ENCODE measurements at places on chromosomes 11 and 22.
A peak's percentile ranks its signal among the peaks of the same experiment; 100 is the strongest.

DNA sequence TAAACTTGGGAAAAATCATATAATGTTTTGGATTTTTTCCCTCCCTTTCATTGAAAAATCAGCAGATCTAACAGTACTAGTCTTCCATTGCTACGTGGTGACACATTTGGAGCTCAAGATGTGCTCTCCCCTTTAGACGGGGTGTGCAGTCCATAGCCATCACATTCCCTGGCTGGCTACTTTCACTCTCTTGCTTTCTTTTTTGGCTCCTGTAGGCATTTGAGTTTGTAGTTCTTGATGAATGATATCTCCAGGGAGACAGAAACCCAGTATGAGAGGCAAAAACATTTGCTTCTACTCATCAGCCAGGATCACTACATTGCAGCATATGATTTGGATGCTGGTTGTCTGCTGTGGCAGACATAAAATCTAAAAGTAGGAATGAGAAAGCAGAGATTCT is 12.1 kb downstream of the CCDC81 start:
- DNase-seq: no peak

GRCh38 chr22:38221908-38222796 is 20.4 kb downstream of the MAFF start:
- no peak for DNase-seq

DNA sequence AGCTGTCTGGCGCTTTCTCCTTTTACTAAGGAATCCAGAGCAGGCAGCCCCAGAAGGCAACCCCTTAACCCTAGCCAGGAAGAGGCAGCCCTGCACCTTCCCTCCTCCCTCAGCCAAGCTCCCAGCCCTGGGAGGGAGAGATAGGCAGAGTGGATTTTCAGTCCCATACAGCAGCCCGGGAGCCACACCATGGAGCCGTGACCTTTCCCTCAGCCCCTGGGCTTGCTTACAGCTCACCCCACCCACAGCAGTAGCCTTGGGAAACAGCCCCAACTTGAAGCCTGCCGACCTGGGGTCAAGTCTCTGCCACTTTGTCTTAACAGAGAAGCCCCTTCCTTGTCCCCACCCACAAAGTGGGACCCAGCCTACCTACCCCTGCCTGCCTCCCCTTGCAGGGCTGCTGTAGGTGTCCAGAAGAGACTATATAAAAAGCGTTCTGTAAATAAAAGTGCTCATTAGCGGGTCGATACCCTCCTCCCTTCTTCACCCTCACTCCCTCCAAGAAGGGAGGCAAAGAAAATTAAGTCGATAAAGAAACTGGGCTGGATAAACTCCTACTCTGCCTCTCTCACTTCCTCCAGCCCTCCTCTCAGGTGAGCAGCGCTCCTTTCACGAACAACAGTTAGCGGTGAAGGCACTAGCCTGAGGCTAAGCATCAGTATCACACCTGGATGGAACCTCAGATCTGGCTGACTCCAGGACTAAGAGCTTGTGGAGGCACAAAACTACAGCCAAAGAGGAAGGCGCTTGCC is 4.2 kb downstream of the TST start:
- no peak for DNase-seq

GRCh38 chr11:81432333-81432732 is 1301.3 kb downstream of the FAM181B start:
- DNase-seq: no peak

GRCh38 chr11:46237248-46238077 is 40.0 kb upstream of the CREB3L1 start:
- peak; percentile 38 for DNase-seq

DNA sequence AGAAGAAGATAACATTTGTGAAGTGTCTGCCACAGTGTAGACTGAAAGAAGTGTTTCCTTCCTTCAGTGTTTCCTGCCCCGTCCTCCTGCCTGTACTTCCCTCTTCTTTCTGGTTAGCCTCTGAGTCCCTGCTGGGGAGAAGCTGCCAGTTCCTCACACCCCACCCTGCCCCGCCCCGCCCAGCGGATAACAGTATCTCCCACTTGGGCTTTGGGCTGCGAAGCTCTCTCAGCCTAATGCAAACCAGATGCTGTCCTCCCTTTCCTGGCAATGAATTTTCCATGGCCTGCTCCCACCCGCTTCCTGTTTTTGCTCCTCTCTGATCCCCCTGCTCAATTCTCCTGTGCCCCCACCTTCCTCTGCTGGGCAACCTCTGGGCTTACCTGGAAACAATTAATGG is 5.2 kb upstream of the RAB3IL1 start:
- no peak for DNase-seq

GRCh38 chr22:41127451-41127850 is 35.1 kb downstream of the EP300 start:
- no peak for DNase-seq

DNA sequence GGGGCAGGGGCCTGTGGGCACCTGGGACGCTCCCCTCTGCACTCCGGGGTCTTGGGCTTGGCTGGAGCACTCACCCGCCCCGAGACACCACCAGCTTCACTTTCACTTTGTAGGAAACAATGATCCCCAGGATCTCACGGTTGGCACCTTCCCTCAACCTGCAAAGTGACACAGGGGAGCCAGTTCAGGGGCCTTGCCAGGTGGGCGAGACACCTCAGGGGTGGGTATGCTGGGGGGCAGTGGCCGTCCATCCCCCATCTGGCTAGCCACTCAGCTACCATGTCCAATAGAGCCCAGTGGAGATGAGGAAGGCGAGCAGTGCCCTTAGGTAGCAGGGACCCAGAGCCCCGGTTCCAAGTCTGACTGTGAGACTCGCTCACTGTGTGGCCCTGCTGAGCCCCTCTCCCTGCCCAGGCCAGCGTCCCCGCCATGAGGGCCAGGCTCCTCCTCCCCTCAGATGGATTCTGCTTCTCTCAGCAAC is 32.3 kb downstream of the TPBGL start:
- DNase-seq: no peak

DNA sequence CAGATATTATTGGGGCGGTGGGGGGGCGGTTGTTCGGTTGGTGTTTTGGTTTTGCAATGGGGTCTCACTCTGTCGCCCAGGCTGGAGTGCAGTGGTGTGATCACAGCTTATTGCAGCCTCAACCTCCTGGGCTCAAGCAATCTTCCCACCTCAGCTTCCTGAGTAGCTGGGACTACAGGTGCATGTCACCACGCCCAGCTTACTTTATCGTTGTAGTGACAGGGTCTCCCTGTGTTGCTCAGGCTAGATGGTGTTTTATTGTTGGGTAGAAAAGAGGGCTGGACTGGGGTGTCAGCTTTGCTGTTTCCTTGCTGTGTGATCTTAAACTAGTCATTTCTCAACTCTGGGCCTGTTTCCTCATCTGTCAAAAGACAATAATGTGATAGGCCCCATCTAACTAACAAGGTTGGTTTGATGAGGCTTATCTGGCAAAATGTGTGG is 17.5 kb upstream of the MYH9 start:
- DNase-seq: no peak

- DNase-seq: no peak
Observed at GRCh38 chr11:119023741-119024140, 5.2 kb downstream of the TRAPPC4 start.

GRCh38 chr11:86805873-86806310 is 5.5 kb downstream of the PRSS23 start:
- no peak for DNase-seq

GRCh38 chr22:48592931-48593330 is 1234.7 kb downstream of the BRD1 start:
- DNase-seq: no peak

DNA sequence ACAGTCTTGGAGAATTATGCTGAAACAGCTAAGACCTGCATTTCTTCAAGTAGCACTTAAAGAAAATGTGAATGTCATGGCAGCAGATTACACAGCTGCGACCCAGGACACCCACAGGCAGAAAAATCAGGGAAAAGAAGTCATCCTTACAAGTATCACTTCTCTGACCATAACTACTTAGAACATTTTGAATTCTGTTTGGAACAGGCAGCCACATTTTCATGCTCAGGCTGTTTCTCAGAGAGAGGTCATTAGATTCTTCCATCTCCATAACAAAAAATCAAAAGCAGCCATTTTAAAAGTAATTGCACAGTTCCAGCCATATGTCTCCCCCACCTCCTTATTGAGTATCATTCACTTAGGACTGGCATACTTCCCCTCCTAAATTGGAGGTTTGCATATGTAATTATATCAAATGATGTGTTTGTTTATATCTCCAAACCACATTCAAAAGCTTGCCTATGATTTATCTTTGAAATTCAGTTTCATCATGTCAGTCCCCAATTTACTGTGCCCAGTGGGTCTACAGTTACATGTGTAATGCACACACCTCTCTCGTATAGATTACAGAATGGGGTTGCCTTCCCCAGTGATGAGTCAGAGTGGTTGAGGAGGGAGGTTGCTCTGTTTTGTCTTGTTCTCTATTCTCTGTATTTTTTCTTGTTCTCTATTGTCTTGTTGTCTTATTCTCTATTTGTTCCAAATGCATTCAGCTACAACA is 276.5 kb upstream of the MTNR1B start:
- DNase-seq: no peak

DNA sequence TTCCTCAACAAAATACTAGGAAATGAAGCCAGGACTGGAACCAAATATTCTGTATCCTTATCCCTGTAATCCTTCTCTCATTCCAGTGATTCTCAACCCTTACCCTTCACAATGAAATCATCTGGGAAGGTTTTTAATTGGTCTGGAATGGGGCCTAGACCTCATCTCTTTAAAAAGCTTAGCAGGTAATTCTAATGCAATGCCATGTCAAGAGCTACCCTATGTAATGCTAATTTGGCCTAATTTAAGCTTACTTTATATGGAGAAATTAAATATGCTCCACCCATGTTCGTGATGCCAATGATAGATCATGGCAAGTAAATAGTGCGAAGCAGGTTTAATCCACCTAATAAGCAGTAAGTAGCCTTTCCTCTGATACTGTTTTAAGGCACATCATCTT is 101.7 kb downstream of the SGSM3 start:
- no peak for DNase-seq

GRCh38 chr11:65558002-65558929 is at the start of gene LTBP3:
Gene LTBP3, minus strand, starts transcription at chr11:65558359. Its CDS starts 400 bp downstream, at chr11:65557959.
- no peak for DNase-seq

GRCh38 chr22:41909310-41910049 is 5.4 kb downstream of the SHISA8 start:
- no peak for DNase-seq

- no peak for DNase-seq
Observed at GRCh38 chr22:38863531-38864131, 8.4 kb downstream of the CBX6 start.

- DNase-seq: no peak
Observed at GRCh38 chr11:67450796-67451657, 1.5 kb downstream of the GPR152 start.

GRCh38 chr11:112260490-112260889 is at the start of gene PLET1:
Gene PLET1, minus strand, starts transcription at chr11:112260860. Its CDS starts 271 bp downstream, at chr11:112260589.
- DNase-seq: no peak

- DNase-seq: no peak
Observed at GRCh38 chr11:16981651-16982194, 32.5 kb downstream of the PLEKHA7 start.

DNA sequence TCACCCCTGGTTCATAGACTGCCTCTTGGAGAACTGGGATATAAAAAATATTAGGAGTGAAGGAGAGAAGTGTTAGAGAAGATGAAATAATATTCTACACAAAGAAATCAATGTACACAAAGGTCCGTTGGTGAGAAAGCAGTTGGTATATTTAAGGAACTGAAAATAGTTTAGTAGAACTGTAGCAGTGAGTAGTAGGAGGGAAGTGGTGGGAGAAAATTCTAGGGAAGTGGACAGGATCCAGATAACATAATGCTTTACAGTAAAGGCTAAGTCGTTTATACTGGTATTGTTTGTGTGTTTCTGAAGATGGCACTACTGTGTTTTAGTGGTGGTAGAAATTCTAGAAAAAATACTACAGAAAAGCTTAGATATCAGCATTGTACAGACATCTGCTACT is 120.8 kb upstream of the CHORDC1 start:
- DNase-seq: no peak

DNA sequence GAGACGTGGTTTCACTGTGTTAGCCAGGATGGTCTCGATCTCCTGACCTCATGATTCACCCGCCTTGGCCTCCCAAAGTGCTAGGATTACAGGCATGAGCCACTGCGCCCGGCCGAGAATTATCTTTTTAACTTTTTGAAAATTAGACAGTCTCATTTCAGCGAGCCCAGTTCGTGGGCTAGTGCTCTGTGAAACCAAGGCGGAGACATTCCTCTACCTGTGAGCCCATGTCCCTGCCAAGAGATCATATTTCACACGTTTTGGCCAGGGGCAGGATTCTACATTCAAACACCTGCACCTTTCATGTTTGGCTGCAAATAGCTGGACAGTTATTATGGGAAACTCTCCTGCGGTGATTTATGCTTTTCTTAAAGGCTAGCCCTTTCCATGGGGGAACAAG is 60.3 kb downstream of the IRAG1 start:
- no peak for DNase-seq

GRCh38 chr11:100003985-100004384 is 683.1 kb upstream of the ARHGAP42 start:
- DNase-seq: no peak

- DNase-seq: no peak
Observed at GRCh38 chr22:35375031-35375430, 5.9 kb upstream of the HMOX1 start.

DNA sequence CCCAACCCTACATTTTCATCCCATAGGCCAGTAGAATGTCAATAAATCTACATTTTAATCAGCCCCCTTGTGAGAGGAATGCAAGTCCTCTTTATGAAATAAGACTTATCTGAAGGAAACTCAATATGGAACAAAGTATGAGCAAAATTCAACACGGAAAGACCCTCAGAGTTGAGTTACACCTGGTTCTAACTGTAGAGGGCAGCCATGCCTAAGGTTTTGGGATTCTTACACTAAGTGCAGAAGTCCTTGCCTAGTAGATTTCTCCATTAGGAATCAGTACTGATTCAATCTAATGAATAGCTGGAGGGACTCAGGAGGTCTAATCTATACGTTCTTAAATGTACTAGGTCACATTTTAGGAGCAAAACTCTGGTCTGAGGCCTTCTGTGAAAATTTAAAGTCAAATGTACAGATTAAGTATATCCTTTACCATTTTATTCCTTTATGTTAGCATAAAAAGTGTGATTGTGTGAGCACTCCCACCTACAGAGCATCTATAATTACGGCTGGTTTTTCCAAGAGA is 904.5 kb downstream of the DLG2 start:
- DNase-seq: no peak

GRCh38 chr11:70272009-70272408 is 1.5 kb downstream of the PPFIA1 start:
- DNase-seq: no peak

DNA sequence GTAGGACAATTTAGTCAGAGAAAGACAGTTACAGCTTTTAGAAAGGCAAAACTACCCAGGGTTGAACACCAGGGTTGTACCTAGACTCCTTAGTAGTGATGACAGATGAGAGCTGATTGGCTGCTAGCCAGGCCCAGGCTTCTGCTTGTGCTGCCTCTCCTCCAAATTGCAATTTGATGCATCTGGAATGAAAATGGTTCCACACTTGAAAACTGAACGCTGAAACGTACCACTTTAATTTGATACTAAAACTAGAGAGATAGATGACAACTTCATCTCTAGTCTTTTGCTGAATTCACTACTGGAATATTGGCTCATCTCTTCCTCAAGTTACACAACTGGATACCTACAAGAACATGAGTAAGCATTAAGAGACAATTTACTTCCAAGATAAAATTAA is 19.2 kb upstream of the FNBP4 start:
- DNase-seq: no peak

GRCh38 chr11:113504071-113504470 is 28.9 kb upstream of the DRD2 start:
- DNase-seq: no peak

All from activated CD4-positive, alpha-beta T cell treated with anti-CD3 and anti-CD28 coated beads for 24 hours (primary cell).